ENCODE measurements at places on chromosomes 11 and 22.
A peak's percentile ranks its signal among the peaks of the same experiment; 100 is the strongest.

DNA sequence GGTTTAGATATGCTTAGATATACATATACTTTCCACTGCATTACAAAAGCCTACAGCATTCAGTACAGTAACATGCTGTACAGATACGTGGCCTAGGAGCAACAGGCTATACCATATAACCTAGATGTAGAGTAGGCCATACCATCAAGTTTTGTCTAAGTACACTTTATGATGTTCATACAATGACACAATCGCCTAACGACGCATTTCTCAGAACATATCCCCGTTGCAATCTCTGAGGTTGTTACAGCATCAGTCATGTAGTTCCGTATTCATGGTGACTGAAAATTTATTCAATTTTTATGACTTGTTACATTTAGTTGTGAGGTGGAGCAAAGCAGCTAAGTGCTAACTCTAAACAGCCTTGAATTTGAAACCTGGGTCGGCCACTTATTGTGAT is 6.7 kb downstream of the ZBTB44 start:
- DNase-seq = no peak

DNA sequence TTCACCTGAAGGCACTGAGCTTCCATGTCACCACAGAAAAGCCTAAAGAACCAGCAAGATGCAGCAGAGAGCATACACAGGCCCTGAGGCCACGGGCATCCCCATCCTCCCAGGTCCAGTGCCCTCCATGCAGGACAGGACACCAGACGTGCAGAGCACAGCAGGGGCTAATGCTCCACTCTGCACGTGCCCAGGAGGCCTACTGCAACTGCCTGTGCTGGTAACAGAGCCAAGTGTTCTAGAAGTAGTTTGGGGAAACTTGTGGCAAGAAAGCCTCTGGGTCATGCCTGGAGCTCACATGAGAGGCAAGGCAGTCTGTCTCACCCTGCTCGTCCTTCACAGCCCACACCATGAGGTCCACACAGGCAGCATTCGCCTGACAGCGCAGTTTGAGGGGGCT is 30.7 kb downstream of the SERPIND1 start:
- no peak for DNase-seq

- no peak for DNase-seq
Measured at GRCh38 chr11:85989746-85990145, 79.1 kb downstream of the PICALM start.

DNA sequence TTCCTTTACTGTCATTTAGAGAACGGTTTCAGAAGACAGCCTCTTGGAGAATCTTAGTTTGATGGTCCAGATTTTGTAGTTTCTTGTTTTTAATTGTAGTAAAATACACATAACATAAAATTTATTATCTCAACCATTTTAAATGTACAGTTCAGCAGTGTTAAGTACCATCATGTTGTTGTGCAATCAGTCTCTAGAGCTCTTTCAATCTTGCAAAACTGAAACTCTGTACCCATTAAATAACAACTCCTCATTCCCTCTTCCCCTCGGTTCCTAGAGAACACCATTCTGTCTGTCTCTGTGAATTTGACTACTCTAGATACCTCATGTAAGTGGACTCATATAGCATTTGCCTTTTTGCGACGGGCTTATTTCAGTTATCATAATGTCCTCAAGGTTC is 69.8 kb downstream of the GRIK4 start:
- no peak for DNase-seq

GRCh38 chr22:48488149-48488551 is 1339.5 kb downstream of the BRD1 start:
- no peak for DNase-seq

- DNase-seq = no peak
Measured at GRCh38 chr11:36352922-36353321, 56.8 kb downstream of the PRR5L start.

DNA sequence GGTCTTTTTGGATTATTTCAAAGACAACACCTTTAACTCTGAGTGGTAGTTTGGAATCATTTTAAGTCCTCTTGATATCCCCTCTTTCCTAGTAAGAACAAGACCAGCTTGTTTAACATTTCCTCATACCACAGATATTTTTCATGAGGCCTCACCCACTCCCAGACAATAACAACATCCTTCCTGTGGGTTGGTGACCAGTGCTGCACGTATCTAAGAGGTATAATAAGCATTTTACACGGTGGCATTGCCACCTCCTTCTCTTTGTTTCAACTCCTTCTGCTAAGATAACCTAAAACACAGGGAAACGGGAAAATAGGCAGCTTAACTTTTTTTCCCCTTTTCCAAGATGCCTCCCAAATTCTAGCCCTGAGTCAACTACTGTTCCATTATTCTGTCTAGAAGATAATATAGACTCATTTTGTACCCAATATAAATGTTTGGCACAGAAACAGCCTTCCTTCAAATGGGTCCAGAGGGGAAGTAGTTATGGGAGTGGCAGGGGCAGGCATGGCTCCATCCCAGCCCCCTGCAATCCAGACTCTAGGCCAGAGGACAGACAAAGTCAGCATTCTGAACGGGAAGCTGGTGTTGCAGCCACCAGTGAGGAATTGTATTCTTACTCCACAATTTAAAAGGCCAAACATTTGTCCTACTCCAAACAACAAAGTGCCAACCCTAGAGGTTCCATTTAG is 28.5 kb downstream of the MAML2 start:
- DNase-seq = peak; percentile 14

- no peak for DNase-seq
Measured at GRCh38 chr11:69799582-69799981, 19.6 kb downstream of the FGF3 start.

- DNase-seq = no peak
Measured at GRCh38 chr22:50600967-50601668, 525 bp downstream of the MAPK8IP2 start.

DNA sequence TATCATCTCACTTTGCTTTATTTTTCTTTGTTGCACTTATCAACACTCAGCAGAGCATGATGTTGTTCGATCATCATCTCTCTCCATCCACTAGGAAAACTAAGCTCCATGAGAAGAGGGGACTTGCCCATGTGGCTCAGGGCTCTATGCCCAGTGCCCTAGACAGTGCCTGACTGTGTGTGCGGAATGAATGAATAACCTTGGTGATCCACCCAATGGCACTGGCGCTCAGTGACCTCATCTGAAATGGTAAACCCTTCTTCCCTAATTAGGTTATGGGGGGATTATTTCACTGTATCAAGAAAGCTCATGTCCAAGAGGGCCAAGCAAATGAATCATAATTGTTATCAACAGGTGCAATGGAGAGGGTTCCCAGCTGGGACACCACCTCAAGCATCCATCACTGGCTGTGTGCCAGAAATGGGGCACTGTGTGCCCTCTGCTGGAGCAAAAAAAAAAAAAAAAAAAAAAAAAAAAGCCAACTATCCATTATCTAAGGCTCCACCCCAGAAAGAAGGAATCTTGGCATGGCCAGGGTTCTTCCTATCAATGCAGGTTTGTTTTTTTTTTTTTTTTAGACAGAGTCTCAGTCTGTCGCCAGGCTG is 172.6 kb downstream of the LARGE1 start:
- no peak for DNase-seq

DNA sequence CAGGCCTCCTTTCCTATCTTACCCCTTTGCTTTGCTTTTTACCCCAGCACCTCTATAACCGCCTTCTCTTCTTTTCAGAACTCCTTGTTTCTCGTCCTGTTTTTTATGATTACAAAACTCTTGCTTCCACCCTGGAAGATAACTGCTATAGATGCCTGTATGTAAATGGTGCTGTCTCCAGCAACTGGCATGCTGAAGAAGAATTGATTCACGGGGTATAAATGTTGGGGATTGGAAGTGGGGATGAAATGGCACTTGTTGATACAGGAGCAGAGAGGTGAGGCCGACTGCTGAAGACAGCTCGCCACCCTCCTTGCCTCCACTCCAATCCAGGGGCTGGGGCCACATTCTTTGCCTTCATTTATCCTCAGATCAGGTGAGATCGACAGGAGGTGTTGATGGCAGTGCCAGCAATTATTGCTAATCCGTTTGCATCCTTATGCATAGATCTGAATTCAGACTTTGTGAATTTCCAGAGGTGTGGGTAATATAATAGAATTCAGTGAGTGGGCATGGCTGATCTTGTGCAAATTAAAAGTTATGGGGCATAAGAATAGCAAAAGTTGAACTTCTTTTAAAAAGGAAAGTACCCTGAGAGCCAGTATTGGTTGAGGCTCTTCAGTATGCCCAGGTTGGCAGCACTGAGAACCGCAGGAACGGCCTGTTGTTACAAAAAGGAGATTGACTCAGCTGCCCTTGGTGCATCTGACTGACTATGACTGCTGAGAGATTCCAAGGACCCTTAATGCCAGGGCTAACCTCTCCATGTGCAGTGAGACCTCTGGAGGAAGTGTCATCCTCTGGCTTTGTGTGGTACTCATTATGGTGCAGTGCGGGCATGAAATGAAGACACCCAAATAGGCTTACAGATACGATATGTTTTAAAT is 5.3 kb downstream of the NEAT1 start:
- peak; percentile 76 for DNase-seq

DNA sequence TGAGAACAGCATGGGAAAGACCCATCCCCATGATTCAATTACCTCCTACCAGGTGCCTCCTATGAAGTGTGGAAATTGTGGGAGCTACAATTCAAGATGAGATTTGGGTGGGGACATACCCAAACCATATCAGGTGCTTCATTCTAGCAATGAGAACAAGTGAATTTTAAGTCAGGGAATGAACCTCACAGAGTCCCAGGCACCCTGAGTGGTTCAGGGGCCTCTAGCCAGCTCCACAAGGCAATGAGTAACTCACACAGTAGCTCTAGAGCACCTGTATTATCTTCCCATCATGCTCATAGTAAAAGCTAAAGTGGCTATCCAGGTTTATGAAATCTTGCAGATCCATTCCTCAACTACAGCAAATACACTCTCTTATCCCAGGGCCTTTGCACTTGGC is 13.1 kb upstream of the ACCSL start:
- DNase-seq = no peak

DNA sequence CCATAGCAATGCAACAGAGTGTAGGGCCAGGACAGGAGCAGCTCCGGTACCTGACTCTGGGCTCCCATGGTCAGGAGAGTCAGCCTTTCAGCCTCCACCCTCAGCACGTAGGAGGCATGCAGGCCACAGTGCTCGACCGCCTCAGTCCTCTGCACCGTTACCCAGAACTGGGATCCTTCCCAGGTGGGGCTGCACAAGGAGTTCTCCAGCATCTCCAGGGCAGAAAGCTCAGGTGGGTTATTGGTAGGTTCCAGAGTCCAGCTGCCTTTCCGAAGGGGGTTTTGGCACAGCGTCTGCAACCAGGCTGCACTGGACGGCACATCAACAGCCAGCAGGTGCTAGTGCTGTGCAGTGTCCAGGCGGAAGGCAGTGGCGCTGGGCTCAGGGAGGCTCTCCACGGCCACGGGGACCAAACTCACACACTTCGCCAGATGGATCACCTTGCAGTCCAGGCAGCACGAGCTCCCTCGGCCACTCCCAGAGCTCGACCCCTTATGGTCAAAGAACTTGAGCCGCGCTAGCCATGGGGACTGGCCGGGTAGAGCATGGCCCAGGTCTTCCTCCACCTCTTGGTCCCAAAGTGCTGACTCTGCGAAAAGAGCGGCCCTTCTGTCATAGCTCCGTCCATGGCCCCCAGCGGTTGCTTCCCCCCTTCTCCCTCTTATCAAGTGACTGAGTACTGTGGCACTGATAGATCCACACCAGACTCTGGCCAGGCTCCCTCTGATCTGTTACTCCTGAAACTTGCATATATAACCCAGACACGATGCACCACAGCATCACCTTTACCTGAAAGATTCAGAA is 6.9 kb upstream of the PHOX2A start:
- no peak for DNase-seq

- DNase-seq = no peak
Measured at GRCh38 chr11:47399860-47400767, 8.3 kb upstream of the SLC39A13 start.

GRCh38 chr22:45485261-45485660 is 17.4 kb upstream of the FBLN1 start:
- DNase-seq = no peak

GRCh38 chr22:25621986-25622385 is 57.5 kb downstream of the GRK3 start:
- DNase-seq = no peak
